SW480 (cell line): ENCODE measurements at places on chromosomes 6 and 20.

DNA sequence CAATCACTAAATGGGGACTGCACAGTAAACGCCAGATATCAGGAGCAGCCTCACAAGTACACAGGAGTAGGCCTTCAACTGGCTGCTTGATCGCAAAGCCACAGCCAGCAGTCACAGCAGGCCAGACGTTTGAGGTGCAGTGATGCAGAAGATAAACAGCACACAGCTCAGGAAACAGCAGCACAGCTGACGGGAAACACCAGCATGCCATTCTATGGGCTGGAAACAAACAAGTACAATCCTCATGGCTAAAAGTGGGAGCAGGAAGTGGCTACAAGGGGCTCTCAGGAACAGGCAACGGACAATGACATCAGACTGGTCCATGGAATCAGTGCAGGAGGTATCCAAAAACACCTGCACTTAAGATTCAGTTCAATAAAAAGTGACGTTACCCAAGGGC is 111.0 kb downstream of the DTNBP1 start:
- DNase-seq, result no peak

DNA sequence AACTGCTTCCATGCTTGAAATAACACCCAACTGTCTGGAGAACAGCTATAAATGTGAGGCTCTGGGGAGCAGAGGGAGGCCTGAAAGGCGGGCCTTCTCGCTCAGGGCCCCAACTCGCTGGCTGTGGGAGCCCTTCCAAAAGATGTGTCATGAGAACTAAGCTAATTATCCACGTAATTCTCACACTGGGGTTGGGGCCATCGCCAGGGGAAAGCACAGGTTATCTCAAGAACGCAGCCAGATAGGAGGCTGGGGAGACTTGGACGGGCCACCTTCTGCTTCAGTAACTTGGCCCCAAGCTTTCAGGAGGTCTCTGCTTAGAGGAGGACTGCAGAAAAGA is 1.6 kb downstream of the PXDC1 start:
- no peak for DNase-seq

GRCh38 chr6:73866305-73866704 is 170.3 kb downstream of the CD109 start:
- DNase-seq, result no peak

DNA sequence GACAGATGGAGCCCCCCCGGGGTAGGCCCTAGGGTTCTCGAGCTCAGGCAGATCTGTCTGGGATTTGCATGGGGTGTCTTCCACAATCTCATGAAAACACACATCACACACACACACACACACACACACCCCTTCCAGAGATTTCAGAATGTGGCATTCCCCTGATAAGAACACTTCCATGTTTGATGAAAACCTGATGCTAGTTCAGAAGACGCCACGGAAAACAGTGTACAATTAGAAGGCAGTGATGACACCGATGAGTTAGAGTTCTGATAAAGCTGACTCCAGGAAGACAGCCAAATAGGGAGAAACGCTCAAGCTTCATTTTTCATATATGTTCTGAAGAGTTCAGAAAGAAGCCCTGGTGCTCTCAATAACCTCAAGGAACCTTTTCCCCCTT is 438.7 kb upstream of the JARID2 start:
- DNase-seq, result no peak

GRCh38 chr6:116060572-116061283 is at the start of gene FRK:
Gene FRK, minus strand, starts transcription at chr6:116060891. Its CDS starts 580 bp downstream, at chr6:116060311.
- DNase-seq, result peak; percentile 82

- no peak for DNase-seq
Observed at GRCh38 chr6:30349421-30350177, 4.6 kb downstream of the RPP21 start.

GRCh38 chr6:34518669-34519365 is 37.3 kb downstream of the SPDEF start:
- DNase-seq, result no peak

DNA sequence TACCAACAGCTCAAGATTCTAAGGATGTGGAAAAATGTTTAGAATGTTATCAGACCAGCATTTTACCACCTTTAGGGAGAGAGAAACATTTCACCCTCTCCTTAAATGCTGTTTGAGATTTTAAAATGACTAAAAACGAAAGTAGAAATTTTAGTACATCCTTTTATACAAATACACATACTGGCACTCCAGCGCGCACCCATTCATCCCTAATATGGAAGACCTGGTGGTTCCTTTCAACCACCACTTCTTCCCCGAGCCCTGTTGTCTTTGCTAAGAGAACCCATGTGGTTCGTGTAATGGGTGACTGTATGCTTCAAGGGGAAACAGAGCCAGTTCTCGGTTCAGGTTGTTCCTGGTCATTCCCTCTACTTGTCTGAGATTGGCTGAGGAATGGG is 21.3 kb downstream of the SPATA2 start:
- DNase-seq, result no peak

GRCh38 chr6:79427721-79428120 is 109.5 kb downstream of the LCA5 start:
- DNase-seq, result no peak

- DNase-seq, result no peak
Observed at GRCh38 chr20:35187584-35188190, 15.8 kb downstream of the PROCR start.

GRCh38 chr6:26576929-26577719 is 19.6 kb upstream of the ABT1 start:
- DNase-seq, result peak; percentile 46

- DNase-seq, result no peak
Observed at GRCh38 chr6:22042706-22043105, 254.1 kb downstream of the PRL start.

- peak; percentile 18 for DNase-seq
Observed at GRCh38 chr20:22582964-22583772, 1.2 kb downstream of the FOXA2 start.

DNA sequence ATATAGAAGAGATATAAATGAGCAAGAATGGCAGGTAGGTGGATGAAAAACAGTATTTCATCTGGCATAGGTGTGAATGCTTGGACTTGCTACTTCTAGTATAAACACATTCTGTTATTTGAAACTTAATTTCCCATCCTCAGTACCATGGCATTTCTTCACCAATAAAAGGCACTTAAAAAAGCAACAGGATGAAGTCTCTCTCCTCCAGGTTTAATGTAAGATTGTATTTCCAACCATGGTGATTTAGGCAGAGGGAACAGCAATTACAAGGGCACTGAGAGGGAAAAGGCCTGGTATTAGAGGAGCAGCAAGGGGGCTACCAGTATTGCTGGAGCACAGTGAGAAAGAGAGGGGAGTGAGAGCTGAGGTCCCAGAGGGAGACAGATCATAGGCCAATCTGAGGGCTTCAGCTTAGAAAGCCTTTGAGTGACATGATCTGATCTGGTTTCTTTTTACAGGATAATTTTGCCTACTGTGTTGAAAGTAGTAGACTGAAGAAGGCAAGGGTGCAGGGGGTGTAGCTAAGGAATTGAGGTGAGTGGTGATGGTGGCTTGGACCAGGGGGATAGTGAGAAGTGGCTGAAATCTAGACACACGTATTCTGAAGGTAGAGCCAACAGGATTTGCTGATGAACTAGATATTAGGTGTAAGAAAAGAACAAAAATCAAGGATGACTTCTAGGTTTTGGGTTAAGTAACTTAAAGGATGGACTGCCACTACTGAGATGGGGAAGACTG is 67.8 kb upstream of the SMIM29 start:
- no peak for DNase-seq

- peak; percentile 46 for DNase-seq
Observed at GRCh38 chr6:166957087-166957804, 896 bp upstream of the RNASET2 start.

DNA sequence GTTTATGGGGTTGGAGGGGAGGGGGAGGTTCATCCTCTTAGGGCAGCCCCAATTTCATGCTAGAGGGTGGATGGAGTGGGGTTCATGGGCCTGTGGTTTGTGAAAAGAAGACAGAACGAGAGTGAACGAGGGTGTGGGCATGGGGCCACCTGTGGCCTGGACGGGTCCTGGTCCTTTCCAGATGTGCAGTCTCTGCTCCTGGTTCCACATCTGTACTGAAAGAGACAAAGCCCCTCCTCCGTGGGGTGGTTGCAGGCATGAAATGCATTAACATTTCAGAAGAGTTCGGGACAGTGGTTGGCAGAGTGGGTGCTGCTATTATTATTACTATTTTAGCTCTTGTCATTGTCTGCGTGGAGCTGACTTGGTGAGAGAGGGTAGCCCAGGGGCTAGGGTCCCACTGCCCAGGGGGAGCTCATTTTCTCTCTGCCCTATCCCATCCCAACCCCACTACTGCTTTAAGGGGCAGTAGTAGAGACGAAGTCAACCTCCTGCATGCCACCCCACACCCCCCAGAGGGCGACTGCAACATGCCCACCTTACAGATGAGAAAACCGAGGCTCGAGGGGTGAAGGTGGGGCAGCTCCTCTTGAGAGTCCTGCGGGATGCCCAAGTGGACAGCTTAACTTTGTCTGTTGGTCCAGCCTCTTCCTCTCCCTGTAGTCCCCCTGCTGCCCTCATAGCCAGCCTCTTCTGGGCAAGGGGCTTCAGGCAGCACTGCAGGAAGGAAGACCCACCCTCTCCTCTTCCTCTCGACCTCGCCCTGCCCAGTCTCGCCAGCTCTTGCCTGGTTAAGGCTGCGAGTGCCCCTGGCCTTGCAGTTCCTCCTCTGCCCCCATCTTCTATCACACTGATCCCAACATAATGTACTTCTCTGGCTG is 8.4 kb downstream of the BPIFB2 start:
- DNase-seq, result no peak

GRCh38 chr6:115969930-115970273 is 90.8 kb downstream of the FRK start:
- no peak for DNase-seq

DNA sequence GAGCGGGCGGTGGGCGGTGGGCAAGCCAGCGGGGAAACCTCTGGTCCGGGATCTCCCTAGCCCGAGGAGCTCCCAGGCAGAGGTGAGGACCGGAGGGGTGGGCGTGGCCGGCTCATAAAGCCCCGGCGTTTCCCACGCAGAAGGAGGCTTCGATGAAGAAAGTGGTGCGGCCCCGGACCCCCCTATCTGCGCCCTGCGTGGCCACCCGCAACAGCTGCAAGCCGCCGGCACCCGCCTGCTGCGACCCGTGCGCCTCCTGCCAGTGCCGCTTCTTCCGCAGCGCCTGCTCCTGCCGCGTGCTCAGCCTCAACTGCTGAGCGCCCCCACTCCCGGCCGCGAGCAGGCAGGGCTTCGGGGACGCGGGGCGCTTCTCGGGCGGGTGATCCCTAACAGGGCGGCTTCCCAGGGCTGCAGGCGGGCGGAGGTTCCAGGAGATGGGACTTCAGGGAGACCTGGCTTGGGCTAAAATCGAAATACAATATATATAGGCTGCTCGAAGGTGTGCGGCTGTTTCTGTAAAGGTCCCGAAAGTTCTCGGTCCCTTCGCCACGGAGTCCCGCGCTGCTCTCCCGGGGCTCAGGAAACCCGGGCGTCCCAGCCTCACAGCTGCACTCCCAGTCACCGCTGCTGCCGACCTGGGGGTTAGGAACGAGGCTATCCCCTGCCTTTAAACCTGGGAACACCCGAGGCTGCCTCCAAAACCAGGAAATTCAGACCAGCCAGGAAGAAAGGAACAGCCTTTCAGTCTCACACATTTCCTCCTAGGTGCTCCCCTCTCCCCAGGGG is 27.8 kb downstream of the ASIP start:
- DNase-seq, result no peak

- DNase-seq, result no peak
Observed at GRCh38 chr20:18431206-18431605, 35.6 kb downstream of the DZANK1 start.

- peak; percentile 17 for DNase-seq
Observed at GRCh38 chr6:29826271-29826670, 1.4 kb upstream of the HLA-G start.

DNA sequence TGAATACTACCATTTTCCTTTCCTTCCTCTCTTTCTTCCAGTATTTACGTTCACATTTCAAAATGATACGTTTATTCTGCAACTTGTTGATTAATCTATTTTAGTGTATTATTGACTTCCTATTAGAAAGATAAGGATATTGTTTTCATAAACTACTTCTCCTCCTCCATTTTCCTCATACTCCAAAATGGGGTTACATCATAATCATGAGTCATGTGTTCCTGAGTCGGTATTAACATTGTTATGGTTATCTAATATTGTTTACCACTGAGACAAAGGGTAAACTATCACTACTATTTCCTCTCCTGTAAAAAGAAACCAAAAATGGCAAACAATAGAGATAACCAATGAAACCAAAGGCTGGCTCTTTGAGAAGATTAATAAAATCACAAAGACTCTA is 126.5 kb upstream of the CDYL start:
- DNase-seq, result no peak

GRCh38 chr6:158020272-158020711 is 38.6 kb downstream of the SYNJ2 start:
- DNase-seq, result no peak

- DNase-seq, result no peak
Observed at GRCh38 chr6:154080461-154081189, 41.6 kb downstream of the OPRM1 start.

DNA sequence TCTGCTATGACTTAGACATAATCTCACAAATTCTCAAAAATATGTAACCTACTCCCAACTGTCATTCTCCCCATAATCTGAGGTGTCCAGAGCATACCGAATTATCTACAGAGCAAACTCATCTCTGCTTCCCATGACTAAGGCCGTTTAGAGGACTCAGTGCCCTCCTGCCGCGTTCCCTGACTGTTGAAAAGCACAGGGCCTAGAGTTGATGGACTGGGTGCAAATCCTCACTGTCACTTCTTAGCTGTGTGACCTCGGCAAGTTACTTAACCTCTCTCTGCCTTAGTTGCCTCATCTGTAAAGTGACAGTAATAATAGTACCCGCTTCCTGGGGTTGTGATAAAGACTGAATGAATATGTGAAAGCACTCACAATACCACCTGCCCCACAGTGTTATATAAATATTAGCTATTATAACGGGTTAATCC is 4.7 kb upstream of the TUBB2A start:
- DNase-seq, result no peak

DNA sequence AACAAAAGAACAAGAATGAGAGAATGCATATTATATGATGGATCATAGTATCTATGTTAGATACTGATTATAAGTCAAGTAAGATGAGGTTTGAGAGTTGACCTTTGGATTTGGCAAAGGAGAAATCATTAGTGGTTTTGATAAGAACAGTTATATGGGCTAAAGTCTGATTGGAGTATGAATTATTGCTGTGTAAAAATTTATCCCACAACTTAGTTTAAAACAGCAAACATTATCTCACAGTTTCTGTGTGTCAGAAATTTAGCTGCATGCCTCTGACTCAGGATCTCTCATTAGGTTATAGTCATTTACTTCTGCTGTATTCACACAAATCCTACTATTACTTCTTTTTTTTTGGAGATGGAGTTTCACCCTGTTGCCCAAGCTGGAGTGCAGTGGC is 56.7 kb downstream of the FAM135A start:
- DNase-seq, result no peak

- no peak for DNase-seq
Observed at GRCh38 chr6:25066593-25066992, 130.8 kb upstream of the RIPOR2 start.

- DNase-seq, result no peak
Observed at GRCh38 chr6:43843097-43843645, 73.2 kb downstream of the VEGFA start.
